Stimulated activated CD4-positive, alpha-beta T cell treated with anti-CD3 and anti-CD28 coated beads, Interleukin-2, amount 100 ng/mL, for 48 hours (primary cell): ENCODE measurements at places on chromosomes 1 and 21.

GRCh38 chr21:28541371-28542112, 451.1 kb downstream of the LTN1 start:
- DNase-seq = no peak

DNA sequence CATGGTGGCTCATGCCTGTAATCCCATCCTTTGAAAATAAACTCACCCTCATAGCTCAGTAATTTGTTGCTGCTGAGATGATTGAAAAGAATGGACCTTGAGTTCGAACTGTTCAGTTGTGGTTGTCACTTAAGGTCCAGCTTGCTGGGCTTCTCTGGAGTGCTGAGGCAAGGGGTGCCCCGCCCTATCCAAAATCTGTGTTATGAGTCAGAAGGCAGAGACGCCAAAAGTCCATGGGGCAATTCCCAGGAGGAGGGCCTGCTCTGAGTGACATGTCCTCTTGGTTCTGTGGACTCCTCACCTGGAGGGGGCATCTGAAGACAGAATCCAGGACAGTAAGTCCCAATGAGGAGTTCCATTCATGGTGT, 64.8 kb downstream of the MYOM3 start:
- DNase-seq = no peak

- DNase-seq = no peak
These were observed 72.3 kb downstream of the CAMK2N1 start for GRCh38 chr1:20413776-20414140.

DNA sequence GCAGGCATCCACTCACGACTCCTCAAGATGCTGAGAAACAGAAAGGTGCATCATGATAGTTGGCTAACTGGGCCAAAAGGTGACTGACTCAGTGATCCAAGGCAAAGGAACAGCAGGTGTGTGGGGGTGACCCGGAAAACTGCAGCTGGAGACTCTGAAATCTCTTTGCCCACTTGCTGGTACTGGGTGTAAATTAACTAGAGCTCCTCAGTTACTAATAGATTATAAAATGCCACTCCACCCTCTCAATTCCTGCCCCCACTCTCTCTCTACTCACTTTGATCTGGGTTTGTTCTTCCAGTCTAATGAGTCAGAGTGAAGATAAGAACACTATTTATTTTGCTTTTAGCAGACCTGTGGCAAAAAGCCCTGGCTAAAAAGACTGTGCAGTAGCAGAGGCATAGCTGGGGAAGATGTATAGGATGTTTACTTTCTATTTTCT, 7.2 kb upstream of the PIGC start:
- no peak for DNase-seq

DNA sequence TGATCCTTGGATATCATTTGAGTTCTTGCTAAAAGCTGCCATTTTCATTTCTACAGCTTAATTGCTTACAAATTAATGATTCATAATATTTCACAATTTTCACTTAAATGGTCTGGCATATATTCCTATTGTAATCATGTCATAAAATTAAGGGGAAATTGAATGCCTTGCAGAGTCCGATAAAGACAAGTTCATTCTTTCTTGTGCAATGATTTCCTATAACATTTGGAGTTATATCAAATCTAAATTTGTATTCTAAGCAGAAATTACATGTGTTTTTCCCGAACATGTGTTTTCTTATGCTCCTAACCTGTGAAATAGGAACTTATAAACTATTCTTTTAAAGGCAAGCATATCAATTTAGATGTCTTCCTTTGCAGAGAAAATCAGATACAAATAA, 118.3 kb upstream of the CYYR1 start:
- no peak for DNase-seq
